ENCODE measurements at places on chromosomes 13 and 19.
A peak's percentile ranks its signal among the peaks of the same experiment; 100 is the strongest.

GRCh38 chr13:36057041-36057440 lies 74.1 kb downstream of the DCLK1 start:
- DNase-seq = no peak

DNA sequence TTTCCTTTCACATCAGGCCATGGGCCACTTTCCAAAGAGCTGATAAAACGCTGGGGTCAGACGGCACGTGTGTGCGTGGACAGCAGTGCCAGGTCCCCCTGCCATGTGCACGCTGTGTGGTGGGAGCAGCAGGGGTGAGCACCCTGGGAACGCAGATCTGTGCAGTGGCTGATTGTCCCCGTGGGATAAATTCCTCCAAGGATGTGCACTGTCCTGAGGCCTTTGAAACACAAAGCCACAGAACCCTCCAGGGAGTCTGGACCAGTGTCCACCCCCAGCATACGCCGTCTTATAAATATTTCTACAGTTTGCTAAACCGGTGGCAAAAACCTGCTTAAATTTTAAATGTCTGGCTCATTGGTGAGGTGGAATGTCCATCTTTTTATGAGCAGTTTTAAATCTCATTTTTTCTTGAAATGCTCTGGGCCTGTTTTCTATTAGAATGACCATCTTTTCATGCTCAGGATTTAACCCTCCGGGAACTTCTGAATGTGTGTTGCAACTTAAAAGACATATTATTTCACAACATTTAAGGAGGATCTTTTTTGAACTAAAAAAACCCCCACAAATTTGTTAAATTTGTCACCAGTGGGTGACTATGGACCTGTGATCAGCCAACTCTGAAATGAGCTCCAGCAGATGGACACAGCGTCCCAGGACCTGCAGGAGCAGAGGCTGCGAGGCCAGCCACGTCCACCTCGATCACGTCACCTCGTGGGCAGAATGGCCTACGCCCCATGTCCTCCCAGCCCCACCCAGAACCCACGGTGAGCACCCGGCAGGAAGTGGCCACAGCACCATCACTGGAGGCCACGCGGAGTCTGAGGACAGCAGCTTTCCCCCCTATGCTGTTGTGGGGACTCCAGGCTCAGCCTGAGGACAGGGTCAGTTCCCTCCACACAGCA lies 68.6 kb downstream of the RASA3 start:
- DNase-seq = peak; percentile 77

DNA sequence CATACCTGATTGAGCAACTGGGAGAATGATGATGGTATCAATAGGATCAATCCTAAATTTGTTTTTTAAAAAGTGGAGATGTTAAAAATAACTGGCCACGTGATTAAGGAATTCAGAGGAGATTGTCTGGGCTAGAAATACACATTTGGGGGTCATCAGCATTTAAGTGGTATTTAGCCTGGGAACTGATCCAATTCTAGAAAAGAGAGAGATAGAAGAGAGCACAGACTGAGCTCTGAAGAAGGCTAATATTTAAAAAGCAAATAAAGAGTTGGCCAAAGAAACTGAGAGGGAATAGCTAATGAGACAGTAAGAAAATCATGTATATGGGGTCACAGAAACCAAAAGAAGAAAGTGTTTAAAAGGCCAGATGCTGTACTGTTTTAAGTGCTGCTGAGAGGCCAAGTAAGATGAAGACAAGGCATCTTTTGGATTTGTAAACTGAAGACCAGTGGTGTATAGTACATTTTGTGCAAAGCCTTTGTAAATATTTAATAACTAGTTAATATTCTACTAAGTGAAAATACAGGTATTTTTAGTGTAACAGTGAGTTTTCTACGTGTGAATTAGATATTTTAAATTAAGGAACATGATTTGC lies 40.2 kb downstream of the UBL3 start:
- DNase-seq = no peak

- DNase-seq = no peak
Measured at GRCh38 chr19:33273065-33273736, 29.1 kb downstream of the CEBPA start.

GRCh38 chr19:17868669-17869068 lies 3.1 kb upstream of the SLC5A5 start:
- DNase-seq = no peak

- DNase-seq = no peak
Measured at GRCh38 chr19:12095111-12095790, 30.7 kb downstream of the ZNF844 start.

DNA sequence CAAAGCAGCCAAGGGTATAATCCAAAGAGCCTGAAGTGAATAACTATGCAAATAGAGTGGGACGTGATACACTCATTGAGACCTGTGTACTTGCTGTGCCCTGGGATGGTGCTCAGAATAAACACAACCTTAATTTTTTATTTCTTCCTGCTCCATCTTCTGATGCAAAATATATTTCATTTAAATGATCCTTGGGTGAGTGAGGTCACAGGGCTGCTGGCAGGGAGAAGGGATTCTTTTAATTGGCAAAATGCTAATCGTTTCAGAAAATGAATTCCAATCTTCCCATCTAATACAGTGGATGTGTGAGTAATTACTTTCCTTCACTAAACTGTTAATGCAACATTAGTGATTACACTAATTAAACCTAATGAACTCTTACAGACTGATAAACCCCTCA lies 63.5 kb downstream of the SIAH3 start:
- no peak for DNase-seq

GRCh38 chr13:71964491-71965100 lies 97.6 kb upstream of the DACH1 start:
- no peak for DNase-seq

DNA sequence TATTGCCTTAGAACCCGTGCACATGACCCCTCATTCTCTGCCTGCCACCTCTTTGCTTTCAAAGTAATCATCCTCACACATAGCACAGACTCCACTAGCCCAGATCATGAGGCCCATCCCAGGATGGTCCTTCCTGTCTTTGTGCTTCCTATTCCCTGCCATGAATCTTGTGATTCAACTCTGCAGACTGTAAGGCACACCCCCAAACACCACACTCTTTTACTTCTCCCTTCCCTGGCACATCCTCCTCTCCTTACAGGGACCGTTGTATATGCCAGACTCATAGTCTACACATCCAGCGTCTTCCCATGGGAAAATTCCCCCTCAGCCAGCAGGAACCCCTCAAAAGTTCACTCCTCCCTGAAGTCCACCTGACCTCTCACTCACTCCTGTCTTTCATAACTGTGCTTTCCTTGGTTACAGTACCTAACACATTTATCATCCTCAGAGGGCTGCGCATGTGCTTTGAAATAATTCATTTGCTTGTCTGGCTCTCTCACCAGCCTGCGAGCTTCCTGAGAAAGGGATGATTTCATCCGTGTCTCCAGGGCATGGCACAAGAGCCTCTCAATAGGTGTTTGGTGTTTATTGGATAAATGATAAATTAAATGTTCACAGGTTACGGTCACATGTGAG lies 26.8 kb upstream of the LRCH1 start:
- no peak for DNase-seq

DNA sequence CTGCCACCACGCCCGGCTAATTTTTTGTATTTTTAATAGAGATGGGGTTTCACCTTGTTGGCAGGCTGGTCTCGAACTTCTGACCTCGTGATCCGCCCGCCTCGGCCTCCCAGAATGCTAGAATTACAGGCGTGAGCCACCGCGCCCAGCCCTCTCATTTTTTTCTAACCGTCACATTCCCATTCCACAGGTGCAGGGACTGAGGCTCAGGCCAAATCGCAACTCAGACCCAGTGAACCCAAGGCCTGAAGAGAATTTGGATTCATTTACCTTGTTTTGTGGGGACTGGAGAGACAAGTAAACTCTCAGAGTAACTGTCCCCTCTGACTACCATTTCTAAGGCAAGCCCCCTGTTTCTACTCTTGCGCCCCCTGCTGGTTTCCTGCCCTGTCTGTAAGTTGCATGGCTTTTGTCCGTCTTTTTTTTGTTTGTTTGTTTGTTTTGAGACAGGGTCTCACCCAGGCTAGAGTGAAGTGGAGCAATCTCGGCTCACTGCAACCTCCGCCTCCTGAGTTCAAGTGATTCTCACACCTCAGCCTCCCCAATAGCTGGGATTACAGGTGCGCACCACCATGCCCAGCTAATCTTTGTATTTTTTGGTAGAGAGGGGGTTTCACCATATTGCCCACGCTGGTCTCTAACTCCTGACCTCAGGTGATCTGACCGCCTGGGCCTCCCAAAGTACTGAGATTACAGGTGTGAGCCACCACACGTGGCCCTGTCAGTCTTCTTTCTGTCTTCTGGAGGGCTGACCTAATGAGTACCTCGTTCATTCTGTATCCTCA lies 2.3 kb upstream of the STRN4 start:
- DNase-seq = no peak

- DNase-seq = no peak
Measured at GRCh38 chr13:45691667-45692066, 10.5 kb upstream of the CBY2 start.

DNA sequence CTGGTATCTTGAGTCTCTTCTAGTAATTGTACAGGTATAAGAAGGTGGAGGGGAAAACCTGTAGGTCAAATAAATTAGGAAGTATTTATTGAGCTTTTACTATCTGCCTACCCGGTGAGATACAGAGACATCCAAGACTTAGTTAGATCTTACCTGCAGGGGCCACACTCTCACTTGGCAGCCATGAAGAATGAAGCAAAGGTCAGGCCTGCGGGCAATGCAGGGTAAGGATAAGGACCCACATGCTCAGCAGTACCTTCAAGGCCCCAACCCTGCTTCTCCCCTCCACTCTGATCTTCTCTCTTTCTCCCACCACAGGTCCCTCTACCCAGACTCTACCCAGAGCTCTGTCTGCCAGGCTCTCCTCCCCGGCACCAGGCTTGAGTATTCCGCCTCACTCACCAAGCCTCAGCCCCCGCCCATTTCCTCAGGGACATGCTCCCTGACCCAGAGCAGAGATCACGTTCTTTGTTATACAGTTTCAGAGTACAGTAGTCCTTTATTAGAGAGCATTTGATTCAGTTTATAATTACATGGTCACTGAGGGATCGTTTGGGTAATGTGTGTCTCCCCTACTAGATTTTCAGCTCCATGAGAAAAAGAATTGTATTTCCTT lies 18.9 kb upstream of the CLDN10 start:
- no peak for DNase-seq

- DNase-seq = no peak
Measured at GRCh38 chr13:70527599-70527998, 419.3 kb upstream of the KLHL1 start.

- no peak for DNase-seq
Measured at GRCh38 chr13:69660155-69660554, 447.5 kb upstream of the ATXN8OS start.

DNA sequence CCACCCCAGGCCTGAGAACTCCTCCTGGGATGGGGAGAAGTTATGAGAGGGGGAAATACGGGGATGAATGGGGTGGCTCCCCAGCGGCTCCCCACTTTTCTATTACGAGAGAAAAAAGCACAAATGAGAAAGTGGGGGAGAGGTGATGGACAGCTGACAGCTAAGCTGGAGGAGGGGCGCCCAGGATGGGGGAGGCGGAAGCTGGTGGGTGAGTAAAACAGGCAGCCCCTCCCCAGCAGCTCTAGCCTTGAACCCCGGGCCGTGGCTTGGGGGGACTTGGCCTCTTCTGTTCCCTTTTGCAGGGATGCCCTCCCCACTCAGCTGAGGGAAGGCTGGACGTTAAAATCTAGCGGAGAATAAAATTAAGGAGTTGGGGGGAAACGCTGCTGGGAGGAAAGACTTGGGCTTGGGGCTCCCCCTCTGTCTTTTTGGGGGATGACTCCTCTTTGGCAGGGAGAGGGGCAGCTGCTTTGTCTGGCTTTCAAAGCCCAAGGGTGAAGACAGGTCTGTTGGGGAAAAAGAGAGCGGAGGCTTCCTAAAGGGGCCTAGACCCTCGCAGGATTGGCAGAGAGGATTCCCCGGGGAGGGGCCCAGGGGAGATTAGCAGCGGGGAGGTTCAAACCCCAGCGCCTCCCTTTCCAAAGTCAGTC lies 1.4 kb upstream of the SAMD1 start:
- DNase-seq = no peak

GRCh38 chr13:98989469-98990235 lies 11.8 kb upstream of the DOCK9 start:
- DNase-seq = no peak

- no peak for DNase-seq
Measured at GRCh38 chr13:54614726-54615125, 1586.1 kb downstream of the OLFM4 start.

- no peak for DNase-seq
Measured at GRCh38 chr19:1690699-1691307, 38.4 kb upstream of the TCF3 start.

GRCh38 chr13:70864731-70865130 lies 756.5 kb upstream of the KLHL1 start:
- no peak for DNase-seq

DNA sequence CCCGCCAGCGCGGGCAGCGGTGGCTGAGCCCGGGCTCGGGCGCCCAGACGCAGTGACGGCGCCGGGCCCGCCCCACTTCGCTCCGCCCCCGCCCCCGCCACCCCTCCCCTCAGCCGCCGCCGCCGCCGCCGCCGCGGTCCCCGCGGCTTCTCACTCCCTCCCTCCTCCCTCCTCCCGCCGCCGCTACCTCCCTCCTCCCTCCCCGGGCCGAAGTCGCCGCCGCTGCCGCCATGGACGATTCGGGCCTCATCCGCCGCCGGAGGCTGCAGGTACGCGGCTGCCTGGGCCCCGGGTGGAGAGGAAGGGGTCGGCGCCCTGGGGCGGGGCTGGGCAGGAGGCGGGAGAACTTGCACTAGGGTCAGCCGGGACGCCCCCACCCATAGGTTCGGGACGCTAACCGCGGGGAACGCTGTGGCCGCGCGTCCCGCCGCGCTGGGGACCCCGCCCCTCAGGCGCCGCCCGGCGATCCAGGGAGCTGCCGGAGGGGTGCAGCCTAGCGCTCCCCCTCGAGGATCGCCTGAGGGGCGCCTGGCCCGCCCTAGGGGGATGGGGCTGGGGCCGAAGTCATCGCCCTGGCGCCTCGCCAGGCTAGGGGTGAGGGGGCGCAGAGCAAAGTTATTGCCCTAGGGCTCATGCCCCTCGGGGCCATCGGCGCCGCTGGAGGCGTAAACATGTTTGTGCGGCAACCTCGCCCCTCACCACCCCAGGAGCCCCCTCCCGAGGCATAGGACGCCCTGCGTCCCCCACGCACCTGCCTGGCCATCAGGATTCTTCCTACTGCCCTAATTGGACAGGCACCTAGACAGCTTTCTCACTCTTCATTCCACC lies 427 bp downstream of the RTBDN start:
- no peak for DNase-seq
